ENCODE measurements at places on chromosomes 16 and 17.

DNA sequence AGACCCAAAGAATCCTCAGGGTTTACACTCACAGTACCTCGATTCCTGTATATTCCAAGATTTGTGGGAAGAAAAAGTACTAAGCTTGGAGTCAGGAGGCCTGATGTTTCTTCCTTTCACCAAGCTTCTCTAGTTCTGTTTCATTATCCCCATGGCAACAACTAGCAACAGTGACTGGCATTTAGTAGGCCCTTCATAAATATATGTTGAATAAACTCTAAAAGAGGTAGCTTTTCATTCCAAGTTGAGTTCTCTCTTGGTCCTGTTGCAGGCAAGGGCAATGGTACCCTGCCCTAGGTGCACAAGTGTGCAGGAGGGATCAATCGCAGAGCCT, 527 bp upstream of the UBE2Z start:
- DNase-seq, result no peak

- no peak for DNase-seq
These were observed 8.5 kb downstream of the CCL18 start for GRCh38 chr17:36072431-36073121.

DNA sequence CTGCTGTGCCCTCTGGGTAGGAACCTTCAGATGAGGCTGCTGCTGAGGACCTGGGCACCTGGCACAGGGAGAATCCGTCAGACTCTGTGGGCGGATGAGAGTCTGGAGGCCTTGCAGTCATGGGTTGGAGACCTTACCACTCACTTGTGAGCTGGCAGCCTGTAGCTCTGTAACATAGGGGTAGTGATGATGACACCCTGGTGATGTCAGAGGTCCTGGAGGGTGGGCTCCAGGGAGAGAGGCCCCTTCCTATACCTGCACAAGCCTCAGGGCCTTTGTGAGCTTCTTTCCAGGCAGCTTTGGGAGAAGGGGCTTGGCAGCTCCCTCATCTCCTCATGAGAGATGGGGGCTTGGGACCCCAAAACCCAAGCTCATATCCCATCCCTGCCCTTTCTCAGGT, 1.6 kb downstream of the MIEF2 start:
- no peak for DNase-seq

- no peak for DNase-seq
These were observed 16.4 kb downstream of the GID4 start for GRCh38 chr17:18055597-18055996.

DNA sequence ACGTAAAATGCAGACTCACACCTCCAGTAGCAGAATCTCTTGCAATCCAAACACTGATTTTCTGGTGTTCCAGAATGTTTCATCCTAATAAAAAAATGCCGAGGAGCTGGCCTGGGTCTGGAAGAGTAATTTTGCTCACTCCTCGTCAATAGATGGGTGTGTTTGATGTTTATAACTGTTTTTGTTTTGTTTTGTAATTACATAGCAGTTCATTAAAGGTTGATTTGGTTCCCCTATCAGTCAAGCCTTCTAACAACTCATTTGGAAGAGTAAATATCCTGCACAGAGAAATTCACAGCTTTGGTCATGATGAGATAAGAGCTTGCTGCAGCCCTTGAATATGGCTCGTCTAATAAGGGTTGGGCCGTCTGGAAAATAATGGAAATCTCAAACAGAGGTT, 36.8 kb upstream of the ELAC2 start:
- DNase-seq, result no peak

DNA sequence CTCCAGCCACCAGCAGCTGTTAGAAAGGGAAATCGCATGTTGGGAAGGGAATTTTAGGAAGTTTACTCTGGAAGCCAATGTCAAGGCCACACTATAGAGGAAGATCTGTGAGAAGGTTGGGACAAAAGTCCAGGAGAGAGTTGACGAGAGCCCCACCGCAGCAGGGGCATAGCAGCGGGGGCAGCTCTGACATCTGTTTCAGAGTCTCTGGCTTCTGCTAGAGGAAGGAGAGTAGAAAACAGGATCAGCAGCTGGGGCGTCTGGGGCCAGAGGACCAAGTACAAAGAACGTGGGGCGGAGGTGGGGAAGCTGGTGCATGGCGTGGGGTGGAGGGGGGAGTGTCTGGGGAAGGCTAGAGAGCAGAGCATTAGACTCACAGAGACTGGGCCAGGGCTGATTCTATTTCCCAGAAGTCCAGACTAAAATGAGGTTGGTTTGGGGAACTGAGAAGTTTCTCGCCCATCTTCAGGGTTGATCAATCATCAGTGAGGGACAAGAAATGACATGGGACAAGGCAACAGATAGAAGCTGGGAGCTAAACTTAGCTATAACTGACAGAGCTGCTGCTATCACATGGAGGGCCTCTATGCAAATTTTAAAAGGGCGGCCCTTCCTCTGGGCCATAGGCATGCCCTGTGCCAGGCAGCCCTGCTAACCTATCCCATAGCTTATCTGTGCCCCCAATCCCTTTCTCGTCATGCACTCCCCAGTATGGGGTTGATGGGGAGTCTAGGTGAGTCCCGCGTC, 1.2 kb downstream of the RABEP2 start:
- peak; percentile 37 for DNase-seq

- DNase-seq, result no peak
These were observed 4.3 kb upstream of the PABPN1L start for GRCh38 chr16:88870608-88871348.

DNA sequence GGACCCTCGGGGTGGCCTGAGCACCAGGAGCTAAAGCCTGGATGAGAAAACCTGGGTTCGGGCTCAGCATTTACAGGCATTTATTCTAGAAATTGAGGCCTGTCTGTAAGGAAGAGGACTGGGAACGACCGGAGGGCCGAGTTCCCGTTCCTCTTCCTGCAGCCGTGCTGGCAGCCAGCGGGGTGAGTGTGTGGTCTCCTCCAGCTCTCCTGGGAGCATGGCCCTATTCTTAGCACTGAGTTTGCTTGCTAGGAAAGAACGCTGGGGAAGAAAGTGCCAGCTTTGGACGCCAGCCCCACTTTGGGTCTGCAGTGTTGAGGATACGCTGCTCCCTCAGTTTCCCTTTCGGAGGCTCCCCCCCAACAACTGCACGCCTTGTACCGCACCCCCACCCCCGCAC, 49.6 kb downstream of the MGAT5B start:
- DNase-seq, result no peak

DNA sequence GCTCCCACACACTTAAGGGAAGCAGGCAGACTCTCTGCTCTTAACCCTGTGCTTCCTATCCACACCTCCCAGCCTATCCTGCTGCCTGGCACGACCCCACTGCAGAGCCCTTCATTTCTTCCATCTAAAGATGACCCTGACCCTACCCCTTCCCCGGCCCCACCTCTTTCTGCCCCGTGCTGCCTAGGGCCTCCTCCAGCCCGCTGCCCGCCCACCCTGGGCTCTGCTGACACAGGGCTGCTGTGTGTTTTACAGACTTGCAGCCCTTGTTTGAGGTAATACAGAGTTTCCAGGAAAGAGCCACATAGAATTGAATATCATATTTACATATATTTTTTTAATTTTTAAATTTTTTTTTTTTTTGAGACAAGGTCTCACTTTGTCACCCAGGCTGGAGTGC, 42.0 kb downstream of the MEOX1 start:
- DNase-seq, result no peak

GRCh38 chr16:29809850-29810698, 1.9 kb upstream of the PRRT2 start:
- DNase-seq, result no peak

- DNase-seq, result no peak
These were observed 40.3 kb upstream of the MRPS23 start for GRCh38 chr17:57889892-57890856.

GRCh38 chr17:10421900-10422542, at the start of gene MYH8:
Gene MYH8 (minus strand): TSS chr17:10421950. CDS start chr17:10420227, 1,723 bp downstream.
- DNase-seq, result no peak

- no peak for DNase-seq
These were observed 30.5 kb downstream of the GINS3 start for GRCh38 chr16:58422809-58423208.

DNA sequence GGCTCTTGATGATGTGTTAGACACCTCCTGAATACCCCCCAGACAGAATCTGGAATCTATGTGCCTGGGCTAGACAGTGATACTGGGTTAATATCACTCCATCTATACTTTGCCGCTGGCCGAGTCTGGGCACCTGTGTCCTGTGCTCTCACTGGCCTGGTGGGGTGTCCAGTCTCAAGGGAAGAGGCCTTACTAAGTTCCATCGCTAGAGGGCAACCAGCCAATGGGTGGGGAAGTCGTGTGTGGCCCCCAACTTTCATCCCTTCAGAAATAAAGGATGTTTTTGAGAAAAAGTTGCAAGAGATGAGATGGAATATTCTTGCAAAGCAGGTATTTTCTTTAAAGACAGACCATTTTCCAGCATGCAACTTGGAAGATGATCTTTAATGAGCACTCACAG, 1.6 kb upstream of the GLP2R start:
- no peak for DNase-seq

DNA sequence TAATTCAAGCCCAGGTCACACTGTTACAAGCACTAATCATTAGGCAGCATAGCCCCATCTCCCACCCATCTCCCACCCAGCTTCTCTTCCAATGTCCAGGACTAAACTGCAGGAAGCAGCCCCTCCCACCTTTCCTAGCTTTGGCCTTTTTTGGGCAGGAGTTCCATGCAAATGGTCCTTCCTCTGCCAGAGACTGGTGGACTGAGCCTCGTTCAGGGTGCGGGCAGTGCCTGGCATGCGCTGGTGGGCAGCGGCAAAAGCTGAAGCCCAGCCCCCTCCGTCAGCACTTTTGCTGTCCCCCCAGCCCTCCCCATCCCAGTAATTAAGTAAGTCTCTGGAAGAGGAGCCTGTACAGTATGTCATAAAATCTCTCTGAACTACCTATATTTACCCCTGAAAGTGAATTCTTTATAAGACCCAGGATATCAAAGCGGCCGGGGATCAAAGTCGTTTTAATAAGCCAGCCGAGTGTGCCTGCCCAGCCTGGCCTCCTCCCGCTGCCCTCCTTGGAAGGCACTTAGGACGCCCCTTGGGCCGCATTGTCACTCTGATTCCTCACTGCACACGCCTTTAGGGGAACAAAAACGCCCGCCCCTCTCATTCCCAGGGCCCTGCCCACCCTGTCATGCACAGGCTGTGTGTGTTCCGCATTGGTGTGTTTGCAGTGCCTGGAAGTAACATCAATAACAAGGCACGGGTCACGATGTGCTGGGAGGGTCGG, 109.9 kb downstream of the IRX5 start:
- no peak for DNase-seq
